Activated CD8-positive, alpha-beta T cell treated with anti-CD3 and anti-CD28 coated beads, Interleukin-2, amount 10 ng/mL, durations not matched to agents 7 days and 5 days (primary cell): ENCODE measurements at places on chromosomes 7 and 10.

DNA sequence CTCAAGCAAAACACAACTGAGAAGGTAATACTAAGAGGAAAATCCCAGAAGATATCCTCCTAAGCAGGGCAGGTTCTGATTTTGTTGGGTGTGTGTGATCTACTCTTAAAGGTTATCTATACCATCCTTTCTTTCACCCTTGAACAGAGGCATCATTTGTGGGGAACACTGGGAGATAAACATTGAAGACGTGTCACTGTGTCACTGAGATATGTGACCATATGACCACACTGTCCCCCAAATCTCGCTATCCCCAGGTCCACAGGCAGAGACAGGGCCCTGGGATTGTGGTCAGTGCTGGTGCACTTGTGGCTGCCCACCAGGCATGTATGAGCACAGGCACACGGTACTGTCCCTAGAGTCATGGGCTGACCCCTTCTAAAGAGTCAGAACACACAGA is 30.0 kb downstream of the TECTB start:
- no peak for DNase-seq

DNA sequence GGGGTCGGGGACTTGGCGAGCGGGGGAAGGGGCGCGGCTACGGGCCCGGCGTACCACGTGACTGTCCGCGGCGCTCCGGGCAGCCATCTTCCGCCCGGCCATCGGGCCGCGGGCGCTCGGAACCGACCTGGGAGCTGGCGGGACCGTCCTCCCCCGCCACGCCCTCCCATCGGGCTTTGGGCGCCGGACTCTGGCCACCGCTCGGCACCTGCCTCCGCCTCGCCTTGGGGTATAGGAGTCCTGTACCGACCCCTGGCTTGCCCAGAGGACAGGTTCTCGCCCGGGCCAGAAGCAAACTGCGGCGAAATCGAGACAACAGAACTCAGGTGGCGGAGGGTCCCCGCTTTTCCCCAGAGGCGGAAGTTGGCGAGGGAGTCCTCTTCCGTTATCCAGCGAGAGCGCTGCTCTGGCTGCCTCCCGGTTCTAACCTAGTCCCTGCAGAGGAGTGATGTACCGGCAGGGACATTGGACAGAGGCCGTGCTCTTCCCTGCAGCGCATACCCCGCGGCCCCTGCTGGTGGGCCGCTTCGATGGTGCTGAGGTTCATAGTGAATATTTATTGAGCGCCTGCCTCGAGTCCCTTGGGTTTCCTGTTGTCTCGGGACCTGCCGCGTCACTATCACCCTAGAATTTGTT is 1.2 kb upstream of the SGMS1 start:
- DNase-seq = peak; percentile 74

DNA sequence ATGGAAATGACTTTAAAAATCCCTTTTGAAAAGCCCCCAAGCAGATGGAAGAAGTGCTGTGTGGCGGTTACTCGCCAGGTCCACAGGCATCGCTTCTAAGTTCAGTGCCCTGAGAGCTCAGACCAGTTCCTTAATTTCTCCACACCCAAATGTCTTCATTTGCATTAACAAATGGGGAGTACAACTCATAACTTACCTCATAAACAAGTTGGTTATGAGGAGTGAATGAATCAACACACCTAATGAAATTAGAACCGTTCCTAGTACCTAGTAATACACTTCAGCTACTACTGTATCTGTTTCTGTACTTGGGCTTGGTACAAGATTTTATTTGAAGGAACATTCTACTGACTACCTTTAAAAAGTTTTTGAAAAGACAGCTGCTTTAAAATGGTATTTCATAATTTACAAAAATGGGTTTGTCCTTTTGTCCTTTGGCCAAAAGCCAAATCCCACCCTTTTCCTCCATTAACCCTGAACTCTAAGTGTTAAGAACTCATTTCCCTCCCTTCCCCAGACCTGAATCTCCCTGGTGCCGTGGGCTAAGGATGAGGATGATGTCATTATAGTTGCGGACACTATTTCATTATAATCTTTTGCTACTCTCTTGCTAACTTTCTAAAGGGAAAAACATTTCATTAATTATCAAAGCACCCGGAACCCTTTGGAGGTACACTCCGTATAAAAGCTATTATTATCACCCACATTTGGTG is 221.5 kb upstream of the CELF2 start:
- DNase-seq = no peak

DNA sequence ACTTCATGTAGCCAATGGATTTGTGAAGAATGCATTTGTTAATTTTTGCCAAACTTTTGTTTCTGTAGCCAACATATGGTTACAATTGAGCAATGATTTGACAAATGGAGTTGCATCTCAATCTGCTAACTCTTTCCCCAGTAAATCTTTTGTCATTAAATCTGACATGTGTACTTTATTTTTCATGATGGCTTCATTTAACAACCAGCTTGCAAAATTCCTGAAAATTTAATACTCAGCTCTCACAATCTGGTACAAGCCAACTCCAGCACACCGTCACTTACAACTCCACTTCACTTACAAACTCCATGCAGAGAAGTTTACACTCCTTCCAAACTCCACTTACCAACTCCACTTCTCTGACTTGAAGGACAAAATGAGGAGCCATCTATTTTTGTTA is 26.5 kb upstream of the HIBADH start:
- no peak for DNase-seq

DNA sequence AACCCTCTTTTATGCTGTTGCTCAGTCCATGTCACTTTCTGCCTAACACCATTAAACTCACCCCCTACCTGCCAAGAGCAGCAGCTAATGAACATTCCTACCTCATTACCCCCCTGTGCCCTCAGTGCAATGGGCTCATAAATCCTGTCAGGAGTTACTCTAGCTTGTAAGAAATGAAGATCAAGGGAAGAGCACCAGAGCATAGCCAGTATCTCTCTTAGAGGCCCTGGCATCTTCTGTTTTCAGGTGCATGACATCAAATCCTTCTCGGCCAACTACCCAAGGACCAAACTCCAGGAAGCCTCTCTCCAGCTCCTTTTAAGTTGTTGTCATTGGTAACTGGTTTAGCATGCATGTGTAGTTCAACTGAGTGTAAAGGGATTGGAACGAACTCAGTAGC is 75.1 kb downstream of the FOXI2 start:
- DNase-seq = no peak

DNA sequence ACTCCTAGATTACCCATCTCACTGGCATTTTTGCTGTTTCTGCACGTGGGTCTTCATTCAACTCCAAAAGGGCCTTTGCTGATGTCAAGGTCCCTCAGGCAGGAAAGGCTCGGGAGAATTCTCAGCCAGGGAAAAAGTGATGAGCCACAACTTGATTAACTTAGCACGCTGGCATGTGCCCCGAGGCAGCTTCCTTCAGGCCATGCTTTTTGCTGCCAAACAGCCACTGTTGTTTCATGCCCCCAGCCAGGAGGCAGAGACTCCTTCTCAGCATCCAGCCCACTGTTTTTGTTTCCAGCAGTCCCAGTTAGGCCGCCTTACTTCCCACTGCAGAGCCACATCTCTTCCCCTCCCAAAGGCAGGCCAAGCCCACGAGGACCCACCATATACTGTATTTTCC is 266.5 kb upstream of the YAE1 start:
- no peak for DNase-seq

- DNase-seq = no peak
These were observed 28.0 kb downstream of the NUDT1 start for GRCh38 chr7:2269991-2270460.

- DNase-seq = no peak
These were observed 203.1 kb upstream of the PCLO start for GRCh38 chr7:83365746-83366145.

- no peak for DNase-seq
These were observed 49.6 kb upstream of the TOMM7 start for GRCh38 chr7:22872096-22872807.

DNA sequence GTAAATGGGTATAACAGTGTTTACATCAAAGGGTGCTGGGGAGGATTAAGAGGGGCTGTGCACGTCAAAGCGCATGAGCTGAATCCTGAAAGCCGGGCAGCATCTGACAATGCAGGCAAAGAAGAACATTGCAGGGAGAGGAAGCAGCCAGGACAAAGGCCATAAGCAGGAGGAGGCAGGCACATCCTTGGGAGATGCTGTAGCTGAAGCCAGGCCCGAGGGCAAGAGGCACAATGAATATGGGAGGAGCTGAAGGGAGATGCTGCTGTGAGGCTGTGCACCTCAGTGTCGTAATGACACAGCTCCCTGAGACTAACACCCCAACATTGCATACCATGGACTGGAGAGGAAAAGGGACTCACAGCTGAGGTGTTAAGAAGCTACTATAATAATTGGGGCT is 129.2 kb downstream of the BTAF1 start:
- no peak for DNase-seq

- peak; percentile 93 for DNase-seq
These were observed 62.8 kb upstream of the C7orf33 start for GRCh38 chr7:148527717-148528168.

DNA sequence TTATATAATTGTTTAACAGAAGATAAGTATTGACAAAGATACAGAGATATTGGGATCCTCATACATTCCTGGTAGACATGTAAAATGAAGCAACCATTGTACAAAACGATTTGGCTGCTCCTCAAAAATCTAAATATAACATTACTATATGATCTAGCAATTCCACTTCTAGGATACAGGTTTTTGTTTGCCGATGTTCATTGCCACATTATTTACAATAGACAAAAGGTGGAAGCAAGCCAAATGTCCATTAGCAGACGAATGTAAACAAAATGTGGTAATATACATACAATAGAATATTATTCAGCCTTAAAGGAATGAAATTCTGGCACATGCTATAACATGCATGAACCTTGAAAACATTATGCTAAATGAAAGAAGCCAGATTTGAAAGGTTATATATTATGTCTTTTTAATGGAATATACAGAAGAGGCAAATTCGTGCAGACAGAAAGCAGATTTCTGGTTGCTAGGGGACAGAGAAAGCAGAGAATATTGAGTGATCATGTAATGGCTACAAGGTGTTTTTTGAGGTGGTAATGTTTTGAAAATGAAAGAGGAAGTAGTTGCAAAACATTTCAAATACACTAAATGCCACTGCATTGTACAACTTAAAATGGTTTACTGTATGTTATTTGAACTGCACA is 44.9 kb downstream of the POLR1F start:
- no peak for DNase-seq

DNA sequence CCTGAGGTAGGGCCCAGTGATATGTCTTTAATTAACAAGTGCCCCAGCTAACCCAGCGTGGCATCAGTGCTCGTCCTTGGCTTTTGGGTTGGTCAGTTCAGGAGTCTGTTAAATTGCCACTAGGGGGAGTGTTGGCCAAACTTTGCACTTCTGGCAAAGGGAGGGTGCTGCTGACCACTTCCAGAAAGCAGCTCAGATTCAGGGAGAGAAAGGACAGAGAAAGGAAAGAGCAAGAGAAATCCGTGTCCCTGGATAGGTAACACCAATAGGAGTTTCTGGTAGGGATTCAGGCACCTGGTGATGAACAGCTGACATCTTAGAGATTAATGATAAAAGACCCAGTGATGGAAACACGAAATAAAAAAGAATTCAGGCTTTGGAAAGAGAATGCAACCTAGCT is 243.1 kb upstream of the AOAH start:
- no peak for DNase-seq

DNA sequence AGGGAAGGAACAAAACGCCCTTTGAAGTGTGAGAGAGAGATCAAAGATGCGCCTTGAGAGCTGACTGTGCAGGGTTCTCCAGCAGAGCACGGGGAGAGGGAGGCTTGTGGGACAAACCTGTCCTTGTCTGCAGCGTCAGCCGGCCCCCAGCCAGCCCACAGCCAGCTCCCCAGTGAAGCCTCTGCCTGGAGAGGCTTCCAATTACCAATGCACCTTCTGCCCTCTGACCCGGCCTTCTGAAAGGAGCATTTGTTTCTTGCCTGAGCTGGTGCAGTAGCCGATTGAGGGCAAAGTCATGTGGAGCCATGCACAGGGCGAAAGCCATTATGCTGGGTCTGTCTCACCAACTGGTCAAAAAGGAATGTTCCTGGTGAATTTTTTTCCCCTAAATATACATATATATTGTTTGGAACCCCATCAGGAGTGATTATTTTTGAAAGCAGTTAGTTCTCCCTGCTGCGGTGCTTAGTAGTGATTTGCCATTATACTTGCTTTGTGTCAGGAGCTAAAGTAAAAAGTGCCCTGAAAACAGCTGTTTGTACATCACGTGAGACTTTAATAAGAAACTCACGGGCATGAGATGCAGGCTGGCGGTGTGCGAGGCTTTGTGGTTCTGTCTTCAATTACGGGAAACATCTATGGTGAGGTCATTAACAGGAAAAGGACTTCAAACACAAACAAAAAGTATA is 268.6 kb downstream of the KLF6 start:
- DNase-seq = no peak

GRCh38 chr10:17432723-17433122 is 21.7 kb downstream of the ST8SIA6 start:
- DNase-seq = no peak

DNA sequence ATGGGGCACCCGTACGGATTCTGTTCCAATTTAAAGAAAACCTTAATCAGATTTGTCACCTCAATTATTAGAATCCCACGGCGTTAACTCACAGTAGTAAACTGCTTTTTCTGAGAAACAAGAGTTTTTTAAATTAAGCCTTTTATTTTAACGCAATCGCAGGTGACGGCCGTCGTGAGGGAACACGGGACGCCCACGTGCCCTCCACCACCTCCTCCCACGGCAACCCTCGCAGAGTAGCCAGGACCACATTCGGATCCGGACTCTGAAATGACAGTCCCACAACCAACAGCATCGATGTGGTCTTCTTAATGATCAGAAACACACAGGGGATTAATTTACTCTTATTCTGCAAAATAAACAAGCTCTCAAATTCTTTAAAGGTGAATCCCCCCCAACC is 22.0 kb upstream of the GPR146 start:
- no peak for DNase-seq

- DNase-seq = no peak
These were observed 26.3 kb downstream of the SAMD8 start for GRCh38 chr10:75137533-75138438.

- no peak for DNase-seq
These were observed 83.4 kb downstream of the MACC1 start for GRCh38 chr7:20133803-20134202.

- DNase-seq = no peak
These were observed 198.7 kb downstream of the CXCL12 start for GRCh38 chr10:44186150-44186549.

- DNase-seq = no peak
These were observed 87.9 kb downstream of the PAXIP1 start for GRCh38 chr7:154914996-154915380.

DNA sequence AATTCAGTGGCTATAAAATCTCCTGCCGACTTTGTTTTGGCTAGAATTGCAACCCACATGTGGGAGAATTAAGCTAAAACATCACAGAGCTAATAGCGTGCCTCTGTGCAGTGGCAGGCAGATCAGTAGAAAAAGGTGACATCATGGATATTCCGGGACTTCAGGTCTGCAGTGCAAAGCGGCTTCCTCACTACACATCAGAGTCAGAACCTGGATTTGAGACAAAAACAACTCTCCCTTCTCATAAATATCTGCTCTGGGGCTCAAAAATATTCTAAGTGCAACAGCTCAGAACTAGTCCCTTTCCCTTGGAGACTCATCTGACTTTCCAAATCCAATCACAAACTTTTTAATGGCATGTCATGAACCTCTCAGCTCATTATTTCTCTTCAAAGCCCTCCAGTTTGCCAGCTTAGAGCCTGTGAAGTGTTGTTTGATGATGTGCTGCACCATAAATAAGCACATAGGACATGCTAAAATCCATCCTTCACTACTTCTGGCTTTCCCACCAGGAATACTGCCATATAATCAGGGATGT is 337.1 kb downstream of the RNLS start:
- no peak for DNase-seq
